Activated T-cell treated with anti-CD3 and anti-CD28 coated beads for 1 hour (primary cell): ENCODE measurements at places on chromosomes 13 and 19.

DNA sequence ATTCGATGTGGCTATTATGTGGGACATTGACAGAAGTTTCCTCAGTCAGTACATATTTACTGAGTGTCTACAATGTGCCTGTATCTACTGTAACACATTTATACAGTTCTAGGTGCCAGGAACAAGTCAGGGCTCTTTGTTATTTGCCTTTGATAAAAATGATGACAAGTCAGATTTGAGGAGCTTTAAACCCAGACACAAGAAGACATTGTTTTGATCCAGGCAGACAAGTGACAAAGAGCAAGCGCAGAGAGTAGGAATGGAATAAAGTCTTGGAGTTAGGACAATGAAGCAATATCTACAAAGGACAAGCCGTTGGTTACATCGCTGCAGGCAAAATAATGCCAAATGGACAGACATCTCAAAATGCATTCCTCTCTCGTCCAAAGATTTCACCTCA is 70.1 kb downstream of the ITGBL1 start:
- DNase-seq, result no peak

DNA sequence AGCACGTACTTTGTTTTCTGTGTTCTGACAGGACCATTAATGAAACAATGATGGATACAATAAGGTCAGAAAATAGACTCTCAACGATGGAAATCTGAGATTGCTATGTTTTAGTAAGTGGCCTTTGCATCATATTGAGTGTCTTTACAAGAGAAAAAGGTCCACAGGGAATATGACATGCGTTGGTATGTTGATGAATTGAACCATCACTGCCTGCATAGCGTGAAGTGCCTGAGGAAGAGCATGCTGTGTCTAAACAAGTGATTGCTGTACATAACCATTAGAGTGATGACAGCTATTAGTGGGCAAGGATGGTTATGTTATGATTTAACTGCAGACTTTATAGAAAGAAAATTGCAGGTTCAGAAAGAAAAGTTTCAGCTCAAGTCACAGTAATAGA is 623.2 kb downstream of the SLITRK5 start:
- no peak for DNase-seq

DNA sequence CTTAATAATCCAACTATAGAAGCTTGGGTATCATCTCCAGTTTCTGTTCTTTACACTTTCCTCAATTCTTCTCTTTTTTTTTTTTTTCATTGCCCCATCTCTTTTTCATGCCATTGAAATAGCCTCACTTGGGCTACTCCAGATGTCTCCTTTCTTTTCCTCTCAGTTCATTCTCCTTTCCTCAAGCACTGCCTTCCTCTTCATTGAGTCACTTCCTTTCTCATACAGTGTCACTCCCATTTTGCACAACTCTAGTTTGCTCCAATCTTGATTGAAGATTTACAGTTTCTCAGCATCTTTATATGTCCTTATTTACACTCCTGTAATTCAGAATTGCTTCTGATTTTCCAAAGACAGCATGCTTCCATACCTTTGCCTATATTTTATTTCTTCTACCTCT is 61.3 kb downstream of the IPO5 start:
- DNase-seq, result no peak

DNA sequence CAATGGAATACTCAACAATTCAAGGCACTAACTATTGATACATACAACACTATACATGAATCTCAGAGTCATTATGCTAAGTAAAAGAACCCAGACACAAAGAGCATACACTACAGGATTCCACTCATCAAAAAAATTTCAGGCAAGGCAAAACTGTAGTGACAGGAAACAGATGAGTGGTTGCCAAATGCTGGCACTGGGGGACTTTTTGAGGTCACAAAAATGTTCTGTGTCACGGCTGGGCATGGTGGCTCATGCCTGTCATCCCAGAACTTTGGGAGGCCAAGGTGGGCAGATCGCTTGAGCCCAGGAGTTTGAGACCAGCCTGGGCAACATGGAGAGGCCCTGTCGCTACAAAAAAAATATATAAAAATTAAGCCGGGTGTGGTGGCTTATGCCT is 129.4 kb downstream of the KL start:
- no peak for DNase-seq

GRCh38 chr19:57382806-57383488 is 6.7 kb upstream of the ZNF548 start:
- no peak for DNase-seq
